ENCODE measurements at places on chromosomes 7 and 10.

DNA sequence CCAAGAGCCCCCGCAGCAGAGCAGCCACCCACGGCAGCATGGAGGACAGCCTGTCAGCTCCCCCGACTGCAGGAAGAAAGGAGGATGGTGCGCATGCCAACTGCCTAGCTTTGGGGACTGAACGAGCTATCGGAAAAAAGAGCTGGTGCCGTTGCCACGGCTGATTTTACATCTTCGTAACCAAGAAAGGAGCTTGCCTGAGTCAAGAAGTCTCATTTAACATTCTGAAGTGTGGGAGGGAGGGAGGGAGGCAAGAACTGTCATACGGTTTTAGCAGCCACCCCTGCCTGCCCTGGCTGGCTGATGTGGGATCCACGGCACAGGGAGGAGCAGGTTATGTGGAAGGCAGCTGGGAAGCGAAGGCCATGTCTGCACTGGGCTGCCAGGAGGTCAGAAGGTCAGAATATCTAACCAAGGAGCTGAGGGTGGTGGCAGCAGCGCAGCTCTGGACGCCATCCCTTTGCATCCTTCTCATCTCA lies 74.7 kb upstream of the CAMK2B start:
- no peak for DNase-seq

GRCh38 chr10:117632406-117632805 lies 89.9 kb downstream of the EMX2 start:
- no peak for DNase-seq

GRCh38 chr7:83415840-83416239 lies 233.1 kb downstream of the SEMA3E start:
- DNase-seq = no peak

- no peak for DNase-seq
Observed at GRCh38 chr10:31374146-31374696, 55.2 kb downstream of the ZEB1 start.

GRCh38 chr10:93573051-93573909 lies 6.8 kb downstream of the FFAR4 start:
- DNase-seq = no peak

GRCh38 chr10:113455947-113456346 lies 96.9 kb upstream of the HABP2 start:
- DNase-seq = no peak

GRCh38 chr7:133871757-133872156 lies 255.4 kb upstream of the LRGUK start:
- no peak for DNase-seq

- DNase-seq = no peak
Observed at GRCh38 chr7:68246189-68246633, 1249.6 kb downstream of the TYW1 start.

- DNase-seq = no peak
Observed at GRCh38 chr10:13402021-13402420, 53.9 kb upstream of the SEPHS1 start.

GRCh38 chr10:103840740-103841070 lies 14.7 kb downstream of the SH3PXD2A start:
- no peak for DNase-seq

- DNase-seq = no peak
Observed at GRCh38 chr7:25675789-25676474, 447.6 kb upstream of the NPVF start.

DNA sequence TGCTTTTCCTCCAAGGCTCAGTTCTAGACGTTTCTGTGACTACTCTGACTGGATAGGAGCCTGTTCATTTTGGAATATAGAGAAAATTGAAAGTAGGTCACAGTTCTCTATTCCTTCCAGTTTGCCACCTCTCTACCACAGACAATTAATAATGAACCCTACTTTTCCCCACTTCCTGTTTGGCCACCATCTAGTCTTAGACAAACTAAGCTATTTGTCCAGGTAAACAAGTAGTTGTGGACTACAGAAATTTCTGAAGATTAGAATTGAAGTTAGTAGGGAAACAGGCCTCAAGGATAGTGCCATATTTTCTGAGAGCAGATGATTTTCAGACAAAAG lies 87.0 kb downstream of the AUTS2 start:
- DNase-seq = no peak

DNA sequence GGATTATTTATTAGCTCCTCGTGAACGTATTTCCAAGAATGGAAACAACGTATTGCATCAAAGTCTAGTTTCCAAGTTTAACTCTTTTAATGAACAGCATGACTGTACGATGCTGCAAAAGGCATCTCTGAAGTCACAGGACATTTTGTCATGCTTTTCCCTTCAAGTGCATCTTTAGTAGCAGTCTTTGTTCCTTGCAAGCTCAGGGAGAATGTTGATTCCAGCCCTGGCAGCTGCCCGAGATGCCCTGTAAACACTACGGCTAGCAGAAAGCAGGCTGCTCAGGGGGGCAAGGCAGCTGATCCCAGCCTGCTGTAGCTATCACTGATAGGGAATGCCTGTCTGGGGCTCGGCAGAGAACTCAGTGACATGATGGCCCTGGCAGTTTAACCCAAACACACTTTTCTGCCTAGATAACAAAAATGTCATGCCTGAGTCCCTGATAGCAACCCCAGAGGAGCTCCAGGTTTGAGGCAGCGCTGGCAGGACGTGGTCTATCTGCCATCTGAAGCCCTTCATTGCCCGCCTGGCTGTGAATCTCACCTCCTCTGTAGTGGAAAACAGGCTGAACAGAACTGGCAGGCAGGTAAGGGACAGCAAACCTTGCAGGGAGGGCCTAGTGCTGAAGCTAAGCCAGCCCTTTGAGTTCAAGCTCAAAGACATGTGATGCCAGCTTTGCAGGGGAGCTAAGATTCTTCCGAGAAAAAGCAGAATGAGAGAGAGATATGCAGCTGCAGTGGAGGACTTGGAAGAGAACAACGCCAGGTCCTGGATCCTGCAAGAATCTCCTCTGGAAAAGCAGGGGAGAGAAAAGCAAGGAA lies 264.6 kb downstream of the SNX10 start:
- DNase-seq = no peak

DNA sequence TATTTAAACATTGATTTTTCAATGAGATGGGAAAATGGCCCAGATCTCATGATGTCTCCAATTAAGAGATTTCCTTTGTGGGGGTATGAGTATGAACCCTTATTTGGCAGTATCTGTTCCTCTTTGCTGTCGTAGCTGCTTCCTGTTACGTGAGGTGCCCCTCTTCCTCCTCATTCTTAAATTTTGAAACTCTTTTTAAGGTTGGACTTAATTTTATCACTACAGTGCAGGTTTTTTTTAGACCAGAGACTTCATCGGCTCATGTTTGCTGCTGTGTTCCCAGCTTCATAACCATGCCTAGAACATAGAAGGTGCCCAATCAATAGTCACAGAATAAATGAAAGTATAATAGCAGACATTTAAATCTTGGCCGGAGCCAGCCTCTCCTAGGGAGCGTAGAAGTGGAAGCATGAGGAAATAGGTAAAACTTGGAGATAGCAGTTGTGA lies 2.4 kb downstream of the MIOS start:
- DNase-seq = no peak

Data from effector memory CD8-positive, alpha-beta T cell (primary cell).